Right ventricle myocardium inferior (tissue), 1 donor: ENCODE measurements at places on chromosomes 16 and 17. TPM values are rescaled to one million over a fixed set of nuclear protein-coding genes. Genes with fewer than 3 reads are reported as not detected.

Gene TRPV3
- total RNA-seq = 0.84 TPM

Gene NOXO1
- 0.22 TPM for total RNA-seq

Gene GRAPL
- total RNA-seq = 1.2 TPM

Gene GUCY2D
- total RNA-seq = 0.35 TPM

Gene TBX2
- 12.1 TPM for total RNA-seq

Gene RTN4RL1
- total RNA-seq = 3.2 TPM

Gene ITGAL
- total RNA-seq = 4.2 TPM

GRCh38 chr17:73855720-73856333 lies 211.6 kb upstream of the SDK2 start:
- no peak for DNase-seq

DNA sequence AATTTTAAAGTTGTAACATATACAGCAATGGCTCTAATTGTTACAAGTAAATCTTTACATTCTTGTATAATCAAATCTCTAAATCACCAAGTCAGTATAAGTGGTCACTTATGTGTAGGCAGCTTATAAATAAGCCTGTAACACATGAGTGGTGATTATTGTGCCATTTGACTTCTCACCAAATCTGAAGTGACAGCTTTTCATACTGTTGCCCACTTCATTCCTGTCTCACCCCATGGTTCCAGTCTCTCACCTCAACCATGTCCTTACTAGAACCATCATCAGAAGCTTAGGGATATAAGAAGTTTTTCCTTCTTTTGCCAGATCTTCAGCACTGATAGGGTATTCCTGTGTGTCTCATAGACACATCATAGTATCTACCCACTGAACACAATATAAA lies 23.5 kb downstream of the TNRC6A start:
- no peak for DNase-seq

- DNase-seq = no peak
These were observed 2.4 kb downstream of the CRLF3 start for GRCh38 chr17:30821871-30822723.

DNA sequence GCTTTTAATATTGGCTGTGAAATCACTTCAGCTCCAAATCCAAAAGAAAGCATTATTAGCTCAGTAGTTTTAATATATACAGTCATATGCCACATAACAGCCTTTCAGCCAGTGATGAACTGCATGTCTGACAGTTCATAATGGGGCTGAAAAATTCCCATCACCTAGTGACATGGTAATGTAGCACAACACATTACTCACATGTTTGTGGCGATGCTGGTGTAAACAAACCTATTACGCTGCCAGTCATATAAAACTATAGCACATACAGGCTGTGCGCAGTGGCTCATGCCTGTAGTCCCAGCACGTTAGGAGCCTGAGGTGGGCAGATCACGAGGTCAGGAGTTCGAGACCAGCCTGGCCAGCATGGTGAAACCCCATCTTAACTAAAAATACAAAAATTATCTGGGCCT lies 92.2 kb downstream of the TUBD1 start:
- no peak for DNase-seq

DNA sequence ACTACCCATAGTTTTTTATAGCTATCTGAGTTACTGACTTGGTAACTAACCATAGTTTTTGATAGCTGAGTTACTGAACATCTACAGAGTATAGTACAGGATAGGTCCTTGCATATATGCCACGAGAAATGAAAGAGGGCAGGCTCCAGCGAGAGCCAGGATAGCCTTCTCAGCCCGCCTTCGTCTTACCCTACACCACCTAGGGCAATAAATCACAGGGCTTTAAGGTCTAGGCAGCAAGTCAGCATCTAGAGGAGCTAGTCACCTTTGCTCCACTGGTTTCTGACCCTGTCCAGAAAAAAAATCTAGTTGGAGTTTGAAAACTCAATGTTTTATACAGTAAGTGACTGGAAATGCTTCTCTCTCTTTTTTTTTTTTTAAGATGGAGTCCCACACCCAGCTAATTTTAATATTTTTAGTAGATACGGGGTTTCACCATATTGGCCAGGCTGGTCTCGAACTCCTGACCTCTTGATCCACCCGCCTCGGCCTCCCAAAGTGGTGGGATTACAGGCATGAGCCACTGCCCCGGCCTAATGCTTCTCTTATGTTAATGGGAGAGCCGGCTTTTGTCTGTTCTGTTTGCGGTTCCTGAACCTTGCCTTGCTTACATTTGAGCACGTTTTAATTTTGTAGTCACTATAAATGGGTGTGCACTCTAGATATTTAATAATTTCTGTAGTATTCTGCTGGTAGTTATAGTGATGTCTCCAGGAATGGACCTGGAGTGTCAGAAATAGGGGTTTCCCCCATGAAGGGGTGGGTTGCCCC lies 2.8 kb downstream of the BFAR start:
- no peak for DNase-seq

- DNase-seq = no peak
These were observed 9.9 kb downstream of the RABEP2 start for GRCh38 chr16:28915181-28915580.

DNA sequence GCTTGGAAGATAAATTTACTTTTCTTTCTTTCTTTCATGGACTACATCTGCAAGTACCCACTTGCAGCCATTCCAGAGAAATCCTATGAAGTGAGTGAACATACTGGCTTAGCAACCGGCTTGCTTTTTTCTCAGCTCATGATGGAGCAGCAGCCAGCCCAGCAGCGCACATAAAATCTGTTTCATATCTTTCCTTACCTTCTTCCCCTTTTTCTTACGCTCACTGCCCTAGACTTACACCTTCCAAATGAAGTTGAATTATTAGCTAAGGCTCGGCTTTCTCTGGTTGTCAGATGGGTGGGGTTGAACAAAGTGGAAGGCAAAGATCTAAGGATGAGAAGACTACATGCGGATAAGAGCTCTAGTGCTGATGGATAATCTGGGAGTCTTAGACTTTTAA lies 13.9 kb upstream of the ABCA8 start:
- DNase-seq = no peak

GRCh38 chr17:39073353-39073752 lies 78.1 kb downstream of the PLXDC1 start:
- no peak for DNase-seq

GRCh38 chr17:41625602-41626001 lies 1.2 kb upstream of the KRT17 start:
- DNase-seq = no peak

GRCh38 chr16:57985204-57986181 lies 14.6 kb upstream of the CNGB1 start:
- no peak for DNase-seq

DNA sequence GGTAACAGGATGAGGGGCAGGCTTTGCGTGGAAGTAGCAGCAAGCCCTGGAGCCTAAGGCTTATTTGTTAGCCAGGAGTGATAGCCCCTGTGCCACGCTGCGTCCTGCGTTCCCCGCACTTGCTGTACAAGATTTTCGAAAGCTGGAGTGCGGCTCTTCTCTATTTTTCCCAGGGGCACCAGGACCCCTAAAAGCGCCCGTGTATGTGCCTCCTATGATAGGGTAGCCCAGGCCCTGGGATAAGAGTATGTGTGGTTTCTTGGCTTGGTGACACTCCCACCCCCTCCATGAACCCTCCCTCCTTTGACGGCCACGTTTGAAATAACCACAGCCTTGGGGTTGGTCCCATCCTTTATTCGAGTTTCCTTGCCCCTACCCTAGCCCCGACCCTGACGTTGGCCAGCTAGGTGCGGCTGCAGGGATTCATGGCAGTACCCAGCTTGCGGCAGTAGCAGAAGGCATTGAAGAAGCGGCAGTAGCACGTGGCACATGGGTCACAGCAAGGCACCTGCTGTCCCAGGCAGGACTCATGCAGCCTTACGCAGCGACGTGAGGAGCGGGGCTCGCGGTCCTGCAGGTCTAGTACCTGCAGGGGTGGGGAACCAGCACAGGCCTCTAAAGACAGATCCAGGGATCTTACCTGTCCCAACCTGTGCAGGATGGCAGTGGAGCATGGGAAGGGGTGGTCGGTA lies 968 bp downstream of the AGRP start:
- no peak for DNase-seq

GRCh38 chr16:67672306-67672705 lies 5.7 kb downstream of the C16orf86 start:
- no peak for DNase-seq

DNA sequence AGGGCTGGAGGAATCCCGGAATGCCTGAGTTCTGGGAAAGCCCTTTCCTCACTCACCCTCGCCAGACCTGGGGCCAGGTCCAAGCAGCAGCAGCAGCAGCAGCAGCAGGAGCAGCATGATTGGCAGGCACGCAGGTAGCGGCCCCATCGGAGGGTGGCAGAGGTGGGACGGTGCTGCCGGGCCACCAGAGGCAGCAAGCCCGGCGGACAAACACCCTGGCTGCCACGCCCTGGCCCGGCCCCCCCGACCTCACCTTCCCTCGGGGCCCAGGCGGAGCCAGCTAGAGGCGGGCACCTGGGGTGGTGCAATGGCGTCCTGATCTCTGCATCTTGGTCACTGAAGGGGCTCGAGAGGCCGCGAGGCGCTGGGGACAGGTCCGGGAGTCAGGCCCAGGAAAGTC lies 122.4 kb downstream of the LAT start:
- no peak for DNase-seq

DNA sequence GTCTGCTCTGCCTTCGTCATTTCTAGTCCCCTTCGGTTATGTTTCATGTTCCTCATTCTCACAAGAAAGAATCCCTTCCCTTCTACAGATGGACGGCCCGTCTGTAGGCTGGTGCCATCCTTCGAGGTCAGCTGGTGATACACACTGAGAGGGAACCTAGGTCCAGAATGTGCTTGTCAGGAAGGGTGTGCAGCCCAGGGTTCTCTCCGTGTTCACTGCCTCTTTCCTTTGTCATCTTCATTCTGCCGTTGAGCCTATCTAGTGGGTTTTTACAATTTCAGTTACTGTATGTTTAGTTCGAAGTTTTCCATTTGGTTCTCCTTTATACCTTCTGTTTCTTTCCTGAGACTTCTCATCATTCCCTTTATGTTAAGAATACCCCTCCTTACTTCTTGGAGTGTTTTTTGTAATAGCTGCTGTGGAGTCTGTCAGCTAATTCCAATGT lies 18.9 kb downstream of the KIAA0513 start:
- DNase-seq = no peak

- DNase-seq = no peak
These were observed 13.1 kb downstream of the SLC22A31 start for GRCh38 chr16:89187032-89187769.

DNA sequence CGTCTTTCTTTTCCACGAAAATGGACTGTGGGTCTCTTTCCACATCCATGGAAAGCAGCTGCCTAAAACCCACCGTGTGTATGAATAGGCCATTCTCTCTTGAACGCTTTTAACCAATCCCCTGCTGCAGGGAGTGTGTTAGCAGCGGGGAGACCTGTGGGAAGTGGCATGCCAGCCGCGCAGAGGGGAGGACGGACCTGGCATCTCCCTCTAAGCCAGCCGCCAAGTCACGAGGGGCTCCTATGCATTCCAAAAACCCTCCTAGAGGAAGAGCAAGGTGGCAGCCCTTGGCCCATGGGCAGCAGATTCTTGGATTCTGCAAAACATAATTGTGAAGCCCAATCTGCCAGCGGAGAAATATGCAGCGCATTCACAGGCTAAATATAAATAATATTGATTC lies 15.4 kb downstream of the RBFOX3 start:
- DNase-seq = no peak

DNA sequence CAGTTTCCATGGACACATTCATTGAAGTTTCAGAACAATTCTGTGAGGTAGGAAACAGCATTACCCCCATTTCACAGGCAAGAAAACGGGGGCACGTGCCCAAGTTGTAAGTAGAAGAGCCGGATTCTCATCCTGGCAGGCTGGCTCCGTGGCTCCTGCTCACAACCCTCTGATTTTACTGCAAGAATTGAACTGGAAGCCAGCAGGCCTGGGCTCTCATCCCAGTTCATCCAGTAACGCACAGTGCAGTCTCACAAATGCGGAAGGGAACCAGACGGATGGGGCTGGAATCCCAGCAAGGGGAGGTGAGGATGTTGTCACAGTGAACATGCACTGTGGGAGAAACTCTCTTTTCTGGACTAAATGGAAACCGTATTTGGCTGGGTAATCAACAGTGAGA lies 40.7 kb upstream of the DOC2B start:
- no peak for DNase-seq

- DNase-seq = no peak
These were observed 91.7 kb downstream of the DNAH17 start for GRCh38 chr17:78485290-78486168.
